Activated naive CD4-positive, alpha-beta T cell treated with Interleukin-2 at 50 U/mL for 16 hours (primary cell): ENCODE measurements at places on chromosomes 11 and 22.

DNA sequence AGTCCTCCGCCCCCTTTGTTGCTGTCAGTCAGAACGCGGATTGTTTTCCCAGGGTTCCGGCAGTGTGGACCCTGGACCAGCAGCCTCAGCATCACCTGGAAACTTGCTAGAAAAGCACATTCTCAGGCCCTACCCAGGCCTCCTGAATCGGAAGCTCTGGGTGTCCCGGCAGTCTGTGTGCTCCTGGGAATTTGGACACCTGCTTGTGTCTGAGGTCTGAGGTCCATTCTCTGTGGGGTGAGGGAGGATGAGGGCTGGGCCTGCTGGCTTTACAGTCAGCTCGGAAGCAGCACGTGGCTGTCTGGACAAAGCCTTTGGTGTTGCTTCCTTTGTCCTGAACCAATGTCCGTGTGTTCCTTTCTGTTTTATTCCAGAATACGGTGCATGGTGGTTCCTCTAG is 299.7 kb downstream of the TBC1D22A start:
- DNase-seq, result no peak

GRCh38 chr11:118194835-118195627 is 18.6 kb upstream of the SCN2B start:
- DNase-seq, result no peak

- no peak for DNase-seq
Measured at GRCh38 chr11:119483341-119483880, 60.4 kb upstream of the THY1 start.

GRCh38 chr11:121426476-121427399 is 25.4 kb upstream of the SORL1 start:
- DNase-seq, result peak; percentile 64

DNA sequence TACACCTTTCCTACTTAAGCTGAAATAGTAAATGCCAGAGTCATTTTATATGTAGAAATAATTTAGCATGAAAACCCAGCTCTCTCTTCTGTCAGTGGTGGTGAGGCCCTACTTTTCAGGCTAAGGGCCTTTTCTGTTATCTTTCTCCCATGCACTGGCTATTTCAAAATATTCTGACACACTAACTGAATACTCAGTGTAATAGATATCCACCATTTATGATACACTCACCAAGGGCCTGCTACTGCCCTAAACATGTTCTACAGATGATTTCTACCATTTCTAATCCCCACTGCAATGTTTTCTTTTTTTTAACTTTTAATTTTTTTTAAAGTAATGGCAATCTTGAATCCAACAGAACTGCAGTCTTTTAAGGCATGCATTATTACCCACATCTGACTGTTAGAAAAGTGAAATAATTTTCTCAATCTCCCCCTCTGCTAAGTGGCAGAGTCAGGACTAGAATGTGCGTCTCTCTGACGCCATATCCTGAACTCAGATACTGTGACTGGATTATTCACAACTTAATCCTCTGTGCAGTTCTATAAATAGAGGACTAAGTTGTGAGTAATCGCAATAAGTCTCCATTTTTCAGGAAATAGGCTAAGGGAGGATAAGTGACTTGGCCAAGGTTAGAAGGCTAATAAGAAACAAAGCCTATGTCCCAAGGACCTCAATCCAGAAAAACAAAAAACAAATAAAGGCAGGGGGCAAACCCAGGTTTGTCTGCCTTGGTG is 44.0 kb downstream of the GRAMD1B start:
- DNase-seq, result no peak

GRCh38 chr11:41459465-41460401 is at the start of gene LRRC4C:
LRRC4C (minus strand) TSS chr11:41459652.
- DNase-seq, result no peak

- DNase-seq, result no peak
Measured at GRCh38 chr11:107962181-107962580, 33.9 kb downstream of the RAB39A start.

DNA sequence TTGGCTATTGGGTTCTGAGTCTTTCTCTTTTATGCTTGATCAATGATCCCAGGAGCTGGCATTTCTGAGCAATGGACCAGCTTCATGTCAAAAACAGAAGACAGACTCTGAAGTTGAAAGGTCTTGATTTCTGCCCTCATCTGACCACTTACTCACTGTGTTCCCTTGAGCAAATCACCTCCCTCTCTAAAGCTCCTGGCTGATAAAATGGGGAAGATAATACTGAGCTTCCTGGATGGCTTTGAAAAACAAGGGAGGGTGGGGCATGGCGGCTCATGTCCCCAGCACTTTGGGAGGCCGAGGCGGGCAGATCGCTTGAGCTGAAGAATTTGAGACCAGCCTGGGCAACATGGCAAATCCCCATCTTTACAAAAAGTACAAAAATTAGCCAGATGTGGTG is 6.4 kb downstream of the FAM83F start:
- no peak for DNase-seq

DNA sequence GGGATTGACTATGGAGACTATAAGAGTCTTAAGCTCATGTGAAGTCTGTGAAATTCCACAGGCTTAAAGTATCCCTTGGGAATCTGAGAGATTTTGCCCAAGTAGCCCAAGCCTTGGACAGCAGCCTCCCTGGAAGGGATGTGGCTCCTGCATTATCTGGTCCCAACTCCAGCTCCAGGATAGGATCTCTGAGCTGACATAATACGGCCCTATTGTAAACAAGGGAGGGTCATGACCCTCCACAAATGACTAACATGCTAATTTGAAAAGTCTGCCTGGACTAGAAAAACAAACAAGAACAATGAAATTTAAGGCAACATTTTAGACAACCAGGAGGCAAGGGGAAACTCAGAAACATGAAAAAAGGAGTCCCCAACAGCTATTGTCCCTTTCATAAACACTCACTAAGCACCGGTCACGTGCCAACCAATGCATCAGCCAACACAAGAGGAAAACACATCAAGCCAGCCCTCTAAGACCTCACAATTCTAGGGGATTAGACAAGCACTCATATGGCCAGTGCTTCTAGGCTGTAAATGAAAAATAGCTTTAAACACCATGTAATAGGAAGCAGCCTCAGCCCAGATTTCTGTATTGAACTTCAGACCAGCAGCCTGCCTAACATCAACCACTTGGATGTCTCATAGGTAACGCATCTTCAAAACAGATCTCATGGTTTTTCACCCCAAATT is 101.2 kb upstream of the TIMP3 start:
- no peak for DNase-seq

GRCh38 chr11:34564807-34565241 is 51.2 kb upstream of the ELF5 start:
- DNase-seq, result no peak

- DNase-seq, result no peak
Measured at GRCh38 chr11:116478669-116479668, 293.8 kb downstream of the BUD13 start.

DNA sequence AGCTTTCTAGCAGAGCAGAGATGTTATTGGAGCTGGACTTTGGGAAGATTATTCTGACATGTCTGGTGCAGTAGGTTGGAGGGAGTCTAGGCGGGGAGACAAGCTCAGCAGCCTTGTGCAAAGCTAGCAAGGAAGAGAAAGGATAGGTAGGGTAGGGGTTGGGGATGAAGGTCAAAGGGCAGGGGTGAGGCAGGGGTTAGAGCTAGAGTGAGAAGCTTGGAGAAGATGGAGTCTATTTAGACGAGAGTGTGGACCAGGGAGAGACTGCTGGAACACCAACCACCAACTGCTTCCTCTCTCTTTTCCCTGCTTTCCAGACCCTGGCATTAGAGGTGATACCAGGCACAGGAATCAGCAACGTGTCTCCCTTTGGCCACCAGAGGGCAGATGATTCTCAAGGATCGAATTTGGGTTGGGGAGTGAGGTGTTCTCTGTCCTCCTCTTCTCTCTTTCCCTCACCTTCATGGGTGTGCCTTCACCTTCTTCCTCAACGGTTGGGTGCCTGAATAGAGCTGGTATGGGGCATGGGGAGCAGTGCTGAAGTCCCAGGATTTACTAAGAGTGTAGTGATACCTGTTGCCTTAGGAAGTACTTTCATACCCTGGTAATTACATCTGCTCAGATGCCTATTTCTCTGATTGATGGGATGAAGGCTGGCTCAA is 1.8 kb upstream of the MARK2 start:
- peak; percentile 78 for DNase-seq

GRCh38 chr11:8341996-8342395 is 78.3 kb upstream of the LMO1 start:
- DNase-seq, result no peak

GRCh38 chr11:93654226-93654625 is 7.3 kb upstream of the CEP295 start:
- DNase-seq, result no peak

GRCh38 chr22:37623075-37624016 is 14.7 kb downstream of the GGA1 start:
- peak; percentile 80 for DNase-seq

- peak; percentile 96 for DNase-seq
Measured at GRCh38 chr11:45917623-45918330, at the start of gene PEX16. PEX16 (minus strand) TSS chr11:45917877; CDS start chr11:45917811, 66 bp downstream.

DNA sequence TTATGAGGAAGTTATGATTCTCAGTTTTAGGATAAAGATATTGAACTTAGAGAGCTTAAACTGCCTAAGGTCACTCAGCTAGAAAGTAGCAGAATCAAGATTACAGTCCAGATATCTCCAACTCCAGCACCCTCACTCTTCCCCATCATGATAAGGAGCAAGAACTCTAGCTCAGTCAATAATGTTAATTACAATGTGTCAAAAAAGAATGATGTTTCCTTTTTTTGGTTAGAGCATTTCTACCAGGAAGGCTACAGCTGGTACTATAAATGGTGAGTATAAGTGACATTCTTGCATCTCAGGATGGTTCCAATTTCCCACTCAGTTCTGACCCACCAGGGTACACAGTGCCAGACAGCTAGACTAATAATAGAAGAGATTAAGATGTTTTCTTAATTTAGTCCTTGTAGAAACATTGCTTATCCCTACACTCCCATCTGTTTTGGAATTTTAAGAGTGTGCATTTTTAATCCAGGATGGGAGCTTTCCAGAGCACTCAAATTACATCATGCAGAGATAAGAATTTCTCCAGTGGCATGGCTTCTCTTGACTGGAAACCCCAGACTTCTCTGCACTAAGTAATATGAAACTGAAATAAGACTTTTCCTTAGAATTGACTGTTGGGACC is 21.6 kb upstream of the BBOX1 start:
- DNase-seq, result no peak

DNA sequence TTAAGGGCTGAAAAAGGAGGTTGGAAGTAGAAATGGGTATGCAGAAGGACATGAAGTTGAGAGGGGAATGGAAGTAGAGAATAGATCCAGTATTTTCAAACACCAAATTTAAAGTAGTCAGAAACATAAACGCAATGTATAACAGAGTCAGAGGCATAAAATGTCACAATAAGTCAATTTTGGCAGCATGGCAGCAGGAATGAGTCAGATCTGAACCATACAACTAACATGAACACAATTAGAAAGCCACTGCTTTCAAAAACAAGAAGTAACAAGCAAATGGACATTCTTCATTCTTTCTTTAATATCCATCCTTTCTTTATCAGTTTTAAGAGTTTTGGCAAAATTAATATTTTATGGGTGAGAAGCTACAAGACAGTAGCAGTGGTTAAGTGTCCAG is 2.5 kb downstream of the CHORDC1 start:
- DNase-seq, result no peak

- no peak for DNase-seq
Measured at GRCh38 chr11:115766561-115766960, 262.3 kb upstream of the CADM1 start.

DNA sequence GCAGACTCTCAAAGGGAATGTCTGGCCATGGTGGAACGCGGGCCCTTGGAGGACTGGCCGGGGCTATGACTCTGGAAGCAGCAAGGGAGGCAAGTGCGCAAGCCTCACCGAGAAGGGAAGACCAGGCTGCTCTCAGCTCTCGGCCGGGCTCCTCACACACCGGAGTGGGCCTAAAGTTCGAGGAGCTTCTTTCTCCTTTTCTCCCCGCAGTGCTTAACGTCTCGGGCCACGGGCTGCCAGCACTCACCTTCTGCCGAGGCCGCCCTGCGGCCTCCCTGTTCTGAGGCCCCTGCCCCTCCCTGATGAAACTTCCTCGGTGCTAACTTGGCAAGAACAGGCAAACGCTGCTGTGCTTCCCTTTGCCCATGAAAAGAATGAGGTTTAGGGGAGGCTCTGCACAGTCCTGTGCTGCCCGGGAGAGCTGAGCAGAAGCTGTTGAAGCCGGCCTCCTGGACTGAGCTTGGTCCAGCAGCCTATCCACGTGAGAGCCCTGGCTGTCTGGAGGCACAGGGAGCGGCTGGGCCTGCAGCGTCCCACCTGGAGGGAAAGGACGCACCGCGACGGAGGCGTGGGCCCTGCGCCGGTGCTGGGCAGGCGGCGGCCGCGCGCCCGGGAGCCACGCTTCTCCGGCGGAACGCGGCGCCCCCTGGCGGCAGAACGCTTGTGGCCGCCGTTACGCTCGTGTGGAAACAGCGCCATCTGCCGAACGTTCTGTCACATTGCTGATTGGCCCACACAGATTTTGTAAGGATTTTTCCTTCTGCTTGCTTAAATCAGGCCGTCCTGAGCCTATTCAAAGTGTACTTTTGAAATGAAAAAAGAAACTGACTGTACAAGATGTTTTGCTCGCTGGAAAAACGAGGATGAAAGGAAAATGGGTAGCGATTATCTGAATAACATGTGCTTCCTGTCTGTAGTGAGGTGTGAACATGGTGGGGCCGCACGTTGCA is 65.0 kb upstream of the TMEM45B start:
- peak; percentile 78 for DNase-seq

GRCh38 chr11:12459865-12460444 is 82.6 kb downstream of the PARVA start:
- DNase-seq, result no peak

GRCh38 chr22:47367107-47367690 is 604.7 kb downstream of the TBC1D22A start:
- no peak for DNase-seq

DNA sequence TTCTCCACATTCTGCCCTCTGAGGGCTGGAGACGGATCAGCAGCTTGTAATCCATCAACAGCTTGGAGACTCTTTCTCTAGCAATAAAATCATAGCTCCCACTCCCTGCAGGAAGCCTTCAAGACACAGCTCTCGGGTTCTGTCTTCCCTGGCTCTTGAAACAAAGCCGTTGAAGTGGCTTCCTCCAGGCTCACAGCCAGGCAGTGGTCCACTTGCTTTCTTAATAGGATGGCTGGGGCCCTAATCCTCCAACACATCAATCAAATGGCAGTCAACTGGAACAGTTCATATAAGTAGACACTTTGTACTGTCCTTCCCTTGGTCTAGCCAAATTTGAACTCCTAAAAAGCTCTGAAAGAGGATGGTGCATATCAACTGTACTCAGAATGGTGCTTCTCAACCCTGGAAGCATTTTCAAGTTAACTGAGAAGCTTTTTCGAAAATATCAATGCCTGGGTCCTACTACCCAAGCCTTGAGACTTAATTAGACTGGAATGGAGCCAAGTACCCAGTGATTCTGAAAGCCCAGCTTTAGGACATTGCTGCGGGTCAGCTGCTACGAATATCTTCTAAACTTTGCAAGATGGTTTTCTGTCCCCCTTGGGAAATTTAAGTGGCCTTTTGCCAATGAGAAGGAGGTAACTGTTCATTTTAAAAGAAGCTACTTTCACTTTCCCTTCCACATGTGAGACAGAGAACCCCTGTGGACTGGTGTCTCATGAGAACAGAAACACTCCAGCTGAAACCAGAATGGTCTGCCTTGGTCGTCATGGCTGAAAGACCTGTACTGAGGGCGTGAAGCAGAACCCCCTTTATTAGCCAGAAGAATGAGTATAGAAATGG is 74.7 kb downstream of the SC5D start:
- DNase-seq, result peak; percentile 24
